ENCODE measurements at places on chromosomes 1 and 21.

GRCh38 chr1:50208315-50208714, 99.6 kb downstream of the ELAVL4 start:
- no peak for DNase-seq

- DNase-seq, result no peak
Measured at GRCh38 chr1:51689075-51689440, 72.2 kb downstream of the OSBPL9 start.

GRCh38 chr1:166057650-166058049, 109.2 kb downstream of the FAM78B start:
- no peak for DNase-seq

DNA sequence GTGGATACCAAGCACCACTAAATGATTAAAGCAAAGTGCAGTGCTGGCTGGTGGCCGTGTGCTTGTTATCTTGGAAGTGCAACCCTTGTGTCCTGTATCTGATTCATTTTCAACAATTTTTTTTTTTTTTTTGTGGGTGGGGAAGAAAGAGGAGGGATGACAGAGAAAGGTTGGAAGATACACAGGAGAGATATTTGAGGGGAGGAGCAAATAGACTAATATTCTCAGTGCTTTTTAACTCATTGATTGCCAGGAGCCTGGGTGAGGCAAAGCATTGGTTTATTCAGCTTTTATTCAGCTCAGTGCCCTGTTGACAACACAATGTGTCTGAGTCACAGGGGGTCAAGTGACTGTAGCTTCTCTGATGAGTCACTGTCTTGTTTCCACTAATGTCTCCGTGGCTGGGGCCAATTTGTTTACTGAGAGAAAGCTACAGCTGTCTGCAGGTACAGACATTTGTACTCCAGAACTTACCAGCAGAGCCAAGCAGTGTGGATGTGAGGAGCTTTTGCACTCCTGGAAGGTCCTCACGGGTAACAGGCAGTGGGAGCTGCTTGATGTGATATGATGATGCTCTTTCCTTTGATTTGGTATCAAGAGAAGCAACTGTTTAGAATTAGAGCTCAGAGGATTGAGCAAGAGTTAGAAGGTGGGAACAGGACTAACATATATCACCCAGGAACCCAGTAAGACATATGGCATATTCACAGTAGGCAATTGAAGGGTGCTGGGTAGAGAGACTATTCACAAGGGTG, 23.6 kb upstream of the DNM3 start:
- DNase-seq, result peak; percentile 18

DNA sequence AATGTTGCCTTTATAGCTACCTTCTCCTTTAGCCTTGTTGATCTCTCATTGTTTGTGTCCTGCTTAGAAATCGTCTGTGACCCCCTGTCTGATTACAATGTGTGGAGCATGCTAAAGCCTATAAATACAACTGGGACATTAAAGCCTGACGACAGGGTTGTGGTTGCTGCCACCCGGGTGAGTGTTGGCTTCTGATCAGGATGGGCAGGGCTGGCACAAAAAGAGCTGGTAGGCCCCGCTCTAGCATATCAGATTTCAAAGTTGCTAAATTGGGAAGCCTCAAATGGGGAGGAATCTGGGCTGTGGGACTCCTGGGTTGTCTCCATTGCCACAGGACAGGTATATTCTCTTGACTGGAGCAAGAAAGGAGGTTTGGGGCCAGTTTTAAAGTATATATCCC, 8.4 kb downstream of the NCSTN start:
- no peak for DNase-seq

DNA sequence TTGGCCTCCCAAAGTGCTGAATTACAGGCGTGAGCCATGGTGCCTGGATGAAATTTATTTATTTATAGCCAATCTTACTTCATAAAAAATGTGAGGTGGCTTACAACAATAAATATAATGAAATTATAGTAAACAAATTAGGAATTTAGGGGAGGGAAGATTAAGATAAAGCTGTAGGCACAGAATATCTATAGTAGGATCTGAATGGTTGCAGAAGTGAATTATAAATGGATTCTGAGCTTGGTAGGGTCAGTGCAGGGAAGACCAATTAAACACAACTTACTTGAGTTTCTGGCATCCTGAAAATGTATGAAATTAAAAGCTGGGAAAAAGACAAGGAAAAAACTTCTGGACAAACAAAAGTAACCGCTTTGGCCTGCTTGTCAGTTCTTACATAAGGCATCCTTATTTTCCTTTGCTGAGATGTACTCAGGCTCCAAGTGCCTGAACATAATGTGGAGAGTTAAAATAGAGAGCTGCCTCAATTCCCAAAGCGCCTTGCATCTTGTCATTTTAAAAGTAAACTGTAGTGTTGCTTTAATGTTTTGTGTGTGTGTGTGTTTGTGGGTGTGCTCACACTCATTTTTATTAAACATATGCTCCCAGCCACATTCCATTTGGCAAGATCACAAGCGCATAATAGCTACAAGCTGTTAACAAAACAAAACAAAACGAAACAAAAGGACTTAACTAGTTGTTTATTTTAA, 247.3 kb downstream of the S1PR1 start:
- DNase-seq, result no peak

Measured in CD4-positive, alpha-beta T cell treated with Interleukin-15 for 1 hour (primary cell).